ENCODE measurements at places on chromosomes 12 and 14. TPM values are rescaled to one million over a fixed set of nuclear protein-coding genes. Genes with fewer than 3 reads are reported as not detected.

DNA sequence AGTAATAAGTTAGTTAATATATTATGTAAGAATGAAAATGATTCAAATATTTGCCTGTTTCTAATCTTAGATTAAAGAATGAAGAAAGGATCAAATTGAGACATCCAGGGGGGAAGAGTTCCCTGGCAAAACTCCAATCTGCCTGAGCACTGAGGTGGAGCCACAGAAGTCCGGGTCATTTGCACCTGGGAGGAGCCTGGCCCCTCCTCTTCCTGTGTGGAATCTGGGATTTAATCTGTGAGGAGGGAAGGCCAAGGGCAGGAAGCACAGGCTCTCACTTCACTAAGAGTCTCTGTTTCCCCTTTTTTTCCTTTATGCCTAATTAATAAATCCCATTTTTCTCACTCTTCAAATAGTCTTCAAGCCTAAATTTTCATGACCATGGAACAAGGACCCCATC, 599.5 kb downstream of the FLRT2 start:
- H3K4me1 ChIP-seq, result no peaks in the 10 kb centered on the region
- H3K27ac ChIP-seq, result no peak overlapping the region
- no peak for DNase-seq
- no peak overlapping the region for H3K4me3 ChIP-seq
- no peaks in the 10 kb centered on the region for H3K27me3 ChIP-seq
- H3K36me3 ChIP-seq, result no peaks in the 10 kb centered on the region

GRCh38 chr14:104908303-104908702, 16.4 kb upstream of the PLD4 start:
- no peaks in the 10 kb centered on the region for H3K4me1 ChIP-seq
- no peak overlapping the region for H3K27ac ChIP-seq
- no peak for DNase-seq
- H3K4me3 ChIP-seq, result no peak overlapping the region
- no peaks in the 10 kb centered on the region for H3K36me3 ChIP-seq

DNA sequence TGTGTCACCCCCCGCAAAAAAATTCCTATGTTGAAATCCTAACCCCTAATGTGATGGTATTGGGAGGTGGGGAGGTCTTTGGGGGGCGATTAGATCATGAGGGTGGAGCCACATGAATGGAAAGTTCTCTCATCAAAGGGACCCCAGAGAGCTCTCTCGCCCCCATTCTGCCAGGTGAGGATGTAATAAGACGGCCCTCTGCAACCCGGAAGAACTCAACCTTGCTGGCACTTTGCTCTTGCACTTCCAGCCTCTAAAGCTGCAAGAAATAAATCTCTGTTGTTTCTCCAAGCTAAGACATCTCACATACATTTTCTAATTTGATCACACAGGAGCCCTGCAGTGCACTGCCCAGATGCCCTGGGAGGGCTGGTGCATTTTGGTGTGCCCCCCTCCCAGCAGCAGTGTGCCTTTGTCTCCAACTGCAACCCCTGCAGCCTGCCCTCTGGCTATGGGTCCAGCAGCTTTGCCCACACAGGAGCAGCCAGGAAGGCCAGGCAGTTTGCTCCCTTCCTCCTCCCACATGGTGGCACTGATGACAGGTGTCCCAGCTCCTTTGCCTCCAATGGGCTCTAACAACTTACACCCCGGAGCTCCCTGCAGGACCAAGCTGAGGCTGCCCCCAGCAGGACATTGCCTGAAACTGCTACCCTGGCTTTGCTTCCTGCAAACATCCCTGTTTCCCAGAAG, 59.3 kb downstream of the C14orf132 start:
- H3K27me3 ChIP-seq, result no peaks in the 10 kb centered on the region
- H3K4me1 ChIP-seq, result peaks cover 29% of the 10 kb centered on the region
- no peak overlapping the region for H3K27ac ChIP-seq
- no peaks in the 10 kb centered on the region for H3K36me3 ChIP-seq
- H3K4me3 ChIP-seq, result no peak overlapping the region
- no peak for DNase-seq

The RASSF8 gene
- 93.8 TPM for total RNA-seq

Data from sigmoid colon (tissue), 7 donors.